Stimulated activated CD4-positive, alpha-beta T cell treated with anti-CD3 and anti-CD28 coated beads, Interleukin-4, amount 100 ng/mL, for 48 hours (primary cell): ENCODE measurements at places on chromosomes 3 and 15.

GRCh38 chr15:69530991-69531664, 78.5 kb downstream of the RPLP1 start:
- DNase-seq = no peak

DNA sequence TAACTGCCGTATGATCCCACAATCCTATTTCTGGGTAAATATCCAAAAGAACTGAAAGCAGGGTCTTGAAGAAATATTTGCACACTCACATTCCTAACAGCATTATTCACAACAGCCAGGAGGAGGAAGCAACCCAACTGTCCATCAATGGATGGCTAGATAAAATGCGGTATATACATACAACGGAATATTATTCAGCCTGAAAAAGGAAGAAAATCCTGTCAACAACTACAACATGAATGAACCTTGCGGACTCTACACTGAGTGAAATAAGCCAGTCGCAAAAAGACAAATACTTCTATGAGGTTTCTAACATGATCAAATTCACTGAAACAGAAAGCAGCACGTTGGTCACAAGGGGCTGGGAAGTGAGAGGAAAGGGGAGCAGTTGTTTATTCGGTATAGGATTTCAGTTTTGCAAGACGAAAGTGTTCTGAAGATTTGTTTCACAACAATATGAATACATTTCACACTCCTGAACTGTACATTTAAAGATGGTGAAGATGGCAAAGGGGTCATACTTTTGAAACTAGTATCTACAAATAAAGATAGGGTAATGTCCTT, 6.2 kb downstream of the DLG1 start:
- no peak for DNase-seq

GRCh38 chr15:68278595-68279405, 1.3 kb downstream of the FEM1B start:
- DNase-seq = no peak

- no peak for DNase-seq
Observed at GRCh38 chr3:173615661-173616060, 218.1 kb downstream of the NLGN1 start.

- no peak for DNase-seq
Observed at GRCh38 chr3:28050885-28051284, 190.5 kb upstream of the CMC1 start.

DNA sequence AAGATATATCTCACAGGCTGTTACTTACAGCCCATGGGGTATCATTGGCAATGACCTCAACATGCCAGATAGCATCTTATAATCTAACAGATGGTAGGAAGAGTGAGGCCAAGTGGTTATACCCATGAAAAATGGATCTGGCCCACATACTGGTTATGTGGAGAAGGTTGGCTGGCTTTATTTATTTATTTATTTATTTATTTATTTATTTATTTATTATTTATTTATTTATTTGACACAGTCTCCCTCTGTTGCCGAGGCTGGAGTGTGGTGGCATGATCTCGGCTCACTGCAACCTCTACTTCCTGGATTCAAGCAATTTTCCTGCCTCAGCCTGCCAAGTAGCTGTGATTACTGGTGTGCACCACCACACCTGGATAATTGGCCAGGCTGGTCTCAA, 11.6 kb downstream of the FBXO40 start:
- DNase-seq = no peak

- no peak for DNase-seq
Observed at GRCh38 chr3:44387404-44387803, 48.8 kb downstream of the TCAIM start.

DNA sequence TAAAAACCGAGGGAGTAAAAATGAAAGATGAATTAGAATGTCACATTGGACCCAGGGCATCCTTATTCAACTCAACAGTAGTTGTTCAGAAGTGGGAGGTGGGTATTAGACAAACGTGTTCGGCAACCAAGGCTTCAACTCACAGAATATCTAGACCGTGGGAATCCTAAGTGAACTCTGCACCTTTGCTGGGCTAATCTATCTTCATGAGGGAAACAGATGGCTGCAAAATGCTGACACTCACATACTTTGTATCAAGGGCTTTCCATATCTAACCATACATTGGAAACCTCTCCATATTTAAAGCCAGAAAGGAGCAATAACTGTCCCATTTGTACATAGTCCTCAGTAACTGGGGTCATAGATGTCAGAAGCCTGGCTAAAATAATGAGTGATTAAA, 20.9 kb downstream of the PLSCR1 start:
- no peak for DNase-seq

DNA sequence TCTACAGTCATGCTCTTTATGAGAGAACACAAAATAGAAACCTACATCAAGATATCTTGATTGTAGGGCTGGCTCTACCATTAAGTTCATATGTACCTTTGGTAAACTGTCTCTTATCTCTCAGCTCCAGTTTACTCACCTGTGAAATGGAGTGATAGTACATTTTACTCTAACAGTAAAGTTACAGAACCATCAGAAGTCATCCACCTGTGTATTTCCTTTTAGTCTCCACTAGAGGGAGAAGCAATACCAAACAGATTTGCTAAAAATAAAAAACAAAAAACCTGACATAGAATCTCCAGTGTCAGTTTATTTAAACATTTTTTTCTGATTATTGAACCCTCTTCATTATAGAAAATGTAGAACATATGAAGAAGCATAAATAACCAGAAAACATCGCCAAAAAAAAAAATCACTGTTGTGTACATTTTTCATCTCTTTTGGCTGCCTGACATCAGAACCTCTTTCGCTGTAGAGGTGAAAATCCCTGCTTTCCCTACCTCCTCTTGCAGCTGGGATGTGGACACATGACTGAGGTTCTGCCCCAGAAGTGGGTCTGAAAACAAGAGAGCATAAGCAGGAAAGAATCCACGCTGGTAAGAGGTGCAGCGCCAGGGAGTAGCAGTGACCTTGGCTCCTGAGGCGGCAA, 48.7 kb upstream of the WDR72 start:
- DNase-seq = no peak

GRCh38 chr3:119257654-119258410, 17.2 kb upstream of the B4GALT4 start:
- no peak for DNase-seq
